ENCODE measurements at places on chromosomes 7 and 10. TPM values are rescaled to one million over a fixed set of nuclear protein-coding genes. Genes with fewer than 3 reads are reported as not detected.

SPDYE16 gene
- total RNA-seq = 0.48 TPM

- DNase-seq = no peak
These were observed 171.6 kb downstream of the GALNT17 start for GRCh38 chr7:71303566-71303965.

GRCh38 chr7:133118261-133118660 lies 36.4 kb upstream of the CHCHD3 start:
- DNase-seq = no peak

DNA sequence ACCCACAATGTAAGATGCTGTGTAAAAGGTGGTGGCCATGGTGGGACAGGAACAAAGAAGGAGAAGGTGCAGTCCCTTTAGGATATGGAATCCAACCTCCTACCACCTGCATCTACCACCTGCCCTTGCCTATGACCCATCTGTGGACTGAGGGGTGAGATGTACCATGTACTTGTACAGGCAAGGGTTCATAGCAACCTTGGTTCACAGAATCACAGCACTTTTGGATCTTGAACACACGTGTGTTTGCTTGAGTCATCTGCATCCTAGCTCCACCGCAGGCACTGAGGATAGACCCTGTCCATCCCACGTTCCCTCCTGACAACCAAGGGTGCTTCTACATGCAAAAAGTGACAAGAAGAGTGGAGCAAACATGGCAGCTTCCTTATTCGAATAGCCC lies 162.3 kb downstream of the GFRA1 start:
- DNase-seq = no peak
